ENCODE measurements at places on chromosomes 2 and 18.

- no peak for DNase-seq
These were observed 127.7 kb downstream of the DNAH6 start for GRCh38 chr2:84643991-84644390.

DNA sequence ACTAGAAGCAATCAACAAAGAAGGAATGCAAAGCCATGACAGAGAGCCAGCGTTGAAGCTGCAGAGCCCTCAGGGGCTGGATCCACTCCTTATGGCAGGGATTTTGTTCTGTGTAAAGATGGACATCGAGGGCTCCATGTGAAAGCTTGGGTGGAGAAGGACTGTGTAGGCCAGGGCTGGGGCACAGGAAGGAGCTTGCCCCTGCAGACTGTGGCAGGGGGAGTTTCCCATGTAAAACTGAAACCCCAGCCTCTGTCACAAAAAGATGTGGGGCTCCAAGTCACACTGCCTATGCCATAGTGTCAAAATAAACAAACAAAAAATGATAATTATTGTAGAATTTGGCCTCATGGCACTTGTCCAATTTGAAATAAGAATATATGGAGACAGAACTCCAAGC is 408.7 kb upstream of the HS6ST1 start:
- no peak for DNase-seq

- no peak for DNase-seq
These were observed 4.3 kb downstream of the COLEC11 start for GRCh38 chr2:3598912-3599854.

GRCh38 chr2:125455110-125455509 is 1200.8 kb upstream of the GYPC start:
- no peak for DNase-seq

DNA sequence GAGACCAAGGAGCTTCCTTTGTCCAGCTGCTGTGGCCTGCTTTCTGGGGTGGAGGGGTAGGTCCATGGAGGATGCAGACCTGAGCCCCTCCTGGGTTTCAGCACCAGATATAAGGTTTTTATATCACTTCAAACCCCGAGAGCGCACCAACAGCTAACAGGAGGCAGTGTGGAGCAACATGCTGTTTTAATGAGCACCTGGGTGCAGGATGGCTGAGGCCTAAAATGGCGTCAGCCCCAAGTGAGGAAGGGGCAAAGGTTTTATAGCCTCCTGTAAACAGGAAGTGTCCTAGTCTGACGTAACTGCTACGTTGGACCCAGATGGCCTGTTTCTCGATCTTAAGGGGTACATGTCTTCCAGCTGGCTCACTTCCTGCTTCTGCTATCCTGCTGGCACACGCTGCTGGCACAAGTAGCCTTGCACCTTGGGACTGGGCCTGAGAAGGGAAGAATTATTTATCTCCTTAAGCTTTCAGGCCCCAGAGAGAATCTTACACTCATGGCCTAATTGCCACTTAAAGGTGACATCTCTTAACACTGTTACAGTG is 11.4 kb upstream of the REG1B start:
- no peak for DNase-seq

DNA sequence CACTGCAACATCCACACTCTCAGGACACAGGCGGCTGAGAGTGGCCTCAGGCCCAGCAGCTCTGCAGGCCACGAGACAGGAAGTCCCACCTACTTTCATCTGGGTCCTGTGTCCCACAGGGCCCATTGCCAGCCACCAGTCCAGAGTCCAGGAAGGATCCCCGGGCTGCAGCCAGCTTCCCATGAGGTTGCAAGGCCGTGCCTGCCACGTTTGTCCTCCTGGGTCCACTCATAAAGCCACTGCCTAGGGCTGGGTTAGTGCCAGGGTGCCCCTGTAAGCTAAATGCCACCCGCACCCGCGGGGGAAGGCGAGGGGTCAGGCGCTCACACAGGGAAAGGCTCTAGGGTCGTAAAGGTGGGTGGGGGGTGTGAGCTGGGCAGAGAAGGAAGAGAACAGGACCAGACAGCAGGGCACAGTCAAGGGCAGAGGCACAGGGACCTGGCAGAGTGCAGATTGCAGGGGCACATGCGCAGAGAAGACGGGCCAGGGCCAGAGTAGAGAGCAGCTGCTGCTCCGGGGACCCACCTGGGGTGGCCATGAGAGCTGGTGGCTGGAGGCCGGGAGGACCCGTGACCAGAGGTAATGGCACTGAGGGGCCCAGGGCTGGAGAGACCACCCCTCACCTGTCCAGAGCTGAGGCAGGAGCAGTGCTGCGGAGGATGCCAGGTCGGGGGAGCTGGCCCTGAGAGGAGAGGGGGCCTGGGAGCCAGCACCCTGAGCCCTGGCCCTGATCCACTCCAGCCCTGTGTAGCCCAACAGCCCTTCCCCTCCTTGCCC is 8.0 kb downstream of the AGXT start:
- DNase-seq, result no peak

GRCh38 chr2:27212626-27213471 is 781 bp upstream of the SLC5A6 start:
- DNase-seq, result peak; percentile 27

DNA sequence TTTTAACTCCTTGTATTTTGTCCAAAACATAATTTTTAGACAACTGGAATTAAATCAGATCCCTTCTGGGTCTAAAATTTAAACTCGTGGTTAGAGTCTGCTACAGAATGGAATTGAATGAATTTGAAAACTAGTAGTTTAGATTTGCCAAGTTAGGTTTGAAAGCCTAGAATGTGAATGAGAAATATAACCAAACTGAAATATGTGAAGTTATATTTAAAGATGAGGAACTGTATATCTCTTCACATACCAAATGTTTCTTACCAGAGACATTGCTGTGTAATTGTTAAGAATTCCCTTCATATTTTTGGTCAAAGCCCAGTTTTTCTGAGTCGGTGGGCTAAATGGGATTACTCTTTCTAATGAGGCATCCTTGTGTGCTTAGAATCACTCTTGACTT is 74.2 kb downstream of the LPIN1 start:
- DNase-seq, result no peak

DNA sequence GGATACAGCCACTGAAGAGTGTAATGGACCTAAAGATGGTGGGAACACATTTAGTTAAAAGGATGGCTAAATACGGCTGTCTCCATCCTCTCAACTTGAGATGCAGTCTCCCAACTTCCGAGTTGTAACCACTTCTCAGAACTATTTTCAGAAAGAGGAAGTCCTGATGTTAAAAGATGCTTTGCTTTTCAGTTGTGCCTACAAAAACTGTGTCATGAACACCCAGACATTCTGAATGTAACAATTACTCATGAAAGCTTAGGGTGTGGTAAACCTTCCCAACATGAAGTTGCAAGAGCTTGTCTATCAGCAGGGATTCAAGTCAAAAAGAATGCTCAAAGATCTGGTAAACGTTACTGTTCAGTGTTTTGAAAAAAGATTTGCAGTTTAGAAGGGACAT is 147.9 kb downstream of the DOCK10 start:
- DNase-seq, result no peak

DNA sequence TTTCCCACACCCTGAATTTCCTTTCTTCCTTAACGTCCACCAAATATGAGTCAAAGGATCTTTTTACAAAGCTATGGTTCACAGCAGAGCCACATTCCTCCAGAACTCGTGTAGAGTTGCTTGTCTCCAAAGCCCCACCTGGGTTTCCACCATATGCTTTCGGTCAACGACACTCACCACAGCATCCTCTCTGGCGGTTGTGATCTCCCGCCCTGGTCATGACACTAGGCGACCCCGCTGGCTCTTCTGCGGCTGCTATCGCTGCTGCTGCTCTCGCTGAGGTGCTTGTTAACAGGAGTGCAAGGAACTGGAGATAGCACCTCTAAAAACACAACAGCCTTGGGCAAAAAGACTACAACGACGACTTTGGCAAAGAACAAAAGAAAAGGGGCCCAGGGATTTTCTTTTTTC is 340 bp downstream of the SLC40A1 start:
- DNase-seq, result no peak

DNA sequence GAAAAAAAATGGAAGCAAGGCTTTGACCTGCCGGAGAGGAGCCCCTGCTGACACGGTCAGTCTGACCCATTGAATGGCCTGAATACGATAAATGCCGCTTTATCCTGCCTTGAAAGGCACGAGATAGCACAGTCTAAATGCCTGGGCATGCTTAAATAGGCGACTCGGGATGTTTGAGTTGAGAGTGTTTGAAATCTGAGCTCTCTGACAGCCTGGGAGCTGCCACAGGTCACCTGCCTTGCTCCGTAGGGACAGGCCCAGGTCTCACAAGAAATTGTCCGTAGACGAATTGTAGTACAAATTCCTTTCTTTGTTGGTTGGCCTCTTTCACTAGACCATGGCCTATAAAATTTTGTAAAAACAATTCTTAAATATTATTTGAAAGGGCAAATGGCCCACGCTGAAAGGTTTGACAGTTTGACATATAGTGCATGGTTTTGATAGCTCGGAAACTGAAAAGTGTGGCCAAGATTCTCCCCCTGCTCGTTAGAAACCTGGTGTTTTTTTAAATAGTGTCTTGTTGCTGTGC is 72.8 kb downstream of the MEIS1 start:
- no peak for DNase-seq

GRCh38 chr2:100976645-100977391 is 25.3 kb upstream of the RPL31 start:
- no peak for DNase-seq

DNA sequence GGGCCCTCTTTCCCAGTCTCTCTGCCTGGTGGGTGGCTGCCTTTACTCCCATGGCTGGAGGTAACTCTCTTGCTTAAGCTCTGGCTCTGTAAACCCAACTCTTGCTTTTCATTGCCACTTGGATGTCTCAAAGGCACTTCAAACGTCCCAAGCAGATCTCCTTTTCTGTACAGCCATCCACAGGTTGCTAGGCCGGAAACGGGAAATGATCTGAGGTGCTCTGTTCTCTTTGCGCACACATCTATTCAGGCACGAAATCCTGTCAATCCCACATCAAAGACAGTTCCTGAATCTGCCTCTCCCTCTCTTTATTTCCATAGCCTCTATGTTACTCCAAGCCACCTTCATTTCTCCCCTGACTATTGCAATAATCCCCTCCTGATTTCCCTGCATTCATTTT is 87.4 kb downstream of the AOX1 start:
- DNase-seq, result no peak

DNA sequence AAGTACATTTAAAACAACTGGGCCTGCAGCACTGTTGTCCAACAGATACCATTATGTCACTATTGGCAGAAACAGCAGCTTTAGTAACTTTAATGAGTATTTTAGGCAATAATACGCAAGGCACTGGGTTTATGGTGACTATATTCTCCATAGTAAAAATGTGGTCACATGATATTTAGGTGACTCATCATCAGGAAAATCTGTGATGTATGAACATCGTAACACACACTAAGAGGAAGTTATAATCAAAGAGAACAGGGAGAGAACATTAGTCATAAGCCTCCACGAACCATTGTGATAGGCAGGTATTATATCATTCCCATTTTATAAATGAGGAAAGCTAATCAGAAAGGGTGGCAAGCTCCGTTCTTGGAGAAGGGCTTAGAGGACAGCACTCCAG is 36.9 kb downstream of the RAPH1 start:
- no peak for DNase-seq

GRCh38 chr2:237256887-237257286 is 157.1 kb downstream of the COL6A3 start:
- no peak for DNase-seq

DNA sequence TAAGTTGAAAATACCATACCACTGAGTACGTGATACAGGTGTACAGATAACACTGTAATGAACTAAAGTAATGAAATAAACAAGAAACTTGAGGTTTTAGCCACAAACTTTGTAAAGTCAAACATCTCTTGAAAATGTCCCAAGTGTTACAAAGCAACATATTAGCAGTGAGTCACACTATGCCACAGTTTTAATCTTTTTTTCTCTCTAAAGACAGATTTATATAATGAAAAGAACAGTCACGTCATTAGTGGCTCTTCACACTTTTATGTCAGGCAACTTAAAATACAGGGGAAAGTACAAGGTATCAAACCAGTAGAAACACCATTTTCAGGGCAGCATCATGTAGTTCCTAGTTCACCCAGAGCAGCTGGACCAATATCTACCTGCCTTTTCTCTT is 42.1 kb downstream of the RAPH1 start:
- DNase-seq, result no peak

DNA sequence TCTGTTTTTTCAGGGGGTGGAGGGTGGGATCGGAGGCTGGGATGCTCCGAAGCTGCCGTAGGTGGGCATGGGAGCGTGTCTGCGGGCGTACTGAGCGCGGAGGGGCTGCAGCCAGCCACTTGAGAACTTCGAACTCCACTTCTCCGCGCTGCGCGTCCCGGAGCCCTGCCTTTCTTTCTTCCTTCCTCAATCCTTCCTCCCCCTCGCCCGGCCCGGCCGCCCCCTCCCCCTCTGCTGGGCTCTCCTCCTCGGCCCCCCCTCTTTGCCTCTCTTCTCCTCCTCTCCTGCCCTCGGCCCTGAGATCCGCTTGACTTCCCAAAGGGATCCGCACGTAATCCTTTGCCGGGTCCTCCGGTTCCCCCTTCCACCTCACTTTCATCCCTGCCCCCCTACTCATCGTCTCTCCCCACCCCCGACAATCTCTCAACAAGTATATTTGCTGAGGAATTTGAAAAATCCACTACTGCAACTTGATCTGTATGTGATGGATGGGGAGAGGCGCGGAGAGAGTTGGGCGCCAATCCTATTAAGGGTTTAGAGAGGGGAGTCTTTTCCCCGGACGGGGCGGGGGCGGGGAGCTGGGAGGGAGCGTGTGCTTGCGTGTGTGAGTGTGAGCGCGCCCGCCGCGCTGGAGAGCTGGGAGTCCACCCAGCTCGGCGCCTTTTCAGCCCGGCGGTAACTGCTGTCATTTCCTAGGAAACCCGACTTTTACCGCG is 1.1 kb downstream of the GLI2 start:
- DNase-seq, result no peak

Measured in effector memory CD4-positive, alpha-beta T cell (primary cell).